GM12864 (cell line): ENCODE measurements at places on chromosomes 7 and 10.

- no peak for DNase-seq
Measured at GRCh38 chr10:112248584-112249295, 34.5 kb upstream of the TECTB start.

GRCh38 chr10:46084321-46085165 lies 38.5 kb upstream of the MSMB start:
- no peak for DNase-seq

DNA sequence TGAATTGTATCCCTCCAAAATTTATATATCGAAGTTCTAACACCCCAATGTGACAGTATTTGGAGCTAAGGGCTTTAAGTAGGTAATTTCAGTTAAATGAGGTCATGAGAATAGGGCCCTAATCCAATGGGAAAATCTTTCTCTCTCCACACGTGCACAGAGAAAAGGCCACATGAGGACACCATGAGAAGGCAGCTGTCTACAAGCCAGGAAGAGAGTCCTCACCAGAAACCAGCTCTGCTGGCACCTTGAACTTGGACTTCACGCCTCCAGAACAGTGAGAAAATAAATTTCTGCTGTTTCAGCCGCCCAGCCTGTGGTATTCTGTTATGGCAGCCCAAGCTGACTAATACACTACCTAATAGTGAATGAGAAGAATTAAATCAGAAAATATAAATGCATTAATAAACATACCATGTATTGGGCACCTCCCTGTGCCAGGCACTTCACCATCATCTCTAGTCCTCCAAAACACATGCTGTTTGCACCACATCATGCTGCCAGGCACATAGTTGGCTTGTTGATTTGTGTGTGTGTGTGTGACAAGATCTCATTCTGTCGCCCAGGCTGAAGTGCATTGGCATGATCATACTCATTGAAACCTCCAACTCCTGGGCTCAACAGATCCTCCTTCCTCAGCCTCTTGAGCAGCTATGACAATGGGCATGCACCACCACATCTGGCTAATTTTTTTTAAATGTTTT lies 9.1 kb upstream of the TOMM7 start:
- DNase-seq: no peak

DNA sequence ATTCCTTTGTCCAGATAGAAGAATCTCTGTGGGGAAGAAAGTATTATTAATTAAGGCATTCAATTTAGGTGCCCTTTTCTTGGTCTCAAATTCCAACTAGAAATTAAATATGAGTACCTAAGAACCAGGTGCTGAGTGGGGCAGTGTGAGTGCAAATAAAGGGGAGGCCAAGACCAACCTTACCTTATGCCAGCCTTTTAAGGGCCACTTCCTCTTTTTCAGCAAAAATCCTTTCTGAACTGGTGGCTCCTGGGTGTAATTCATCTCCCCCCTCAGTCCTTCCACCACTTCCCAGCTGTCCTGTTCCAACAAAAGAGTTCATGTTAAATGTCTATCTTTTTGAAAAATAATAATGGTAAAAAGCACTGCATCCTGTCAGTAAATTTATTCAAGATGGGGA lies 108.2 kb downstream of the OSBPL3 start:
- DNase-seq: no peak

- DNase-seq: no peak
Measured at GRCh38 chr7:150957133-150958020, 20.7 kb downstream of the KCNH2 start.

DNA sequence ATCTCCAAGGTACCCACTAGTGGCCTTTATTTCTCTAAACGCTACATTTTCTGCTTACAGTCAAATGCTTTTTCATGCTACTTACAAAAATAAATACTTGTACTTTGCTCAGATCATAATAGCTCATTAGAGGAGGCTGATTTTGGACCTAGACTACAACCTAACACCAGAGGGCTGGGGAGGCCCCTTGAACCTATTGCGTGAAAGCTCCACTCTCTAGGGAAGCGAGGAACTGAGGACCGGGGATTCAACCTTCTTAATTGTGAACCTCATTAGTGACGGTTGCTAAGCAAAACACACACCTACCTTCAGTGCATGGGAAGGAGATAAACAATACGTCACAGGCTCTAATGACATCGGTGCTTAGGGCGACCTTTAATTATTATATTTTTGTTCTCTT lies 92.1 kb downstream of the EBF3 start:
- DNase-seq: no peak

- no peak for DNase-seq
Measured at GRCh38 chr7:138228769-138229168, 152.5 kb downstream of the AKR1D1 start.

- peak; percentile 88 for DNase-seq
Measured at GRCh38 chr10:22606164-22606614, 108.2 kb downstream of the PIP4K2A start.

GRCh38 chr10:87691506-87692070 lies 31.9 kb downstream of the PAPSS2 start:
- no peak for DNase-seq
